Mammary epithelial cell (primary cell): ENCODE measurements at places on chromosomes 1 and 21.

GRCh38 chr1:201089596-201089995 is 22.6 kb downstream of the CACNA1S start:
- no peak for DNase-seq

DNA sequence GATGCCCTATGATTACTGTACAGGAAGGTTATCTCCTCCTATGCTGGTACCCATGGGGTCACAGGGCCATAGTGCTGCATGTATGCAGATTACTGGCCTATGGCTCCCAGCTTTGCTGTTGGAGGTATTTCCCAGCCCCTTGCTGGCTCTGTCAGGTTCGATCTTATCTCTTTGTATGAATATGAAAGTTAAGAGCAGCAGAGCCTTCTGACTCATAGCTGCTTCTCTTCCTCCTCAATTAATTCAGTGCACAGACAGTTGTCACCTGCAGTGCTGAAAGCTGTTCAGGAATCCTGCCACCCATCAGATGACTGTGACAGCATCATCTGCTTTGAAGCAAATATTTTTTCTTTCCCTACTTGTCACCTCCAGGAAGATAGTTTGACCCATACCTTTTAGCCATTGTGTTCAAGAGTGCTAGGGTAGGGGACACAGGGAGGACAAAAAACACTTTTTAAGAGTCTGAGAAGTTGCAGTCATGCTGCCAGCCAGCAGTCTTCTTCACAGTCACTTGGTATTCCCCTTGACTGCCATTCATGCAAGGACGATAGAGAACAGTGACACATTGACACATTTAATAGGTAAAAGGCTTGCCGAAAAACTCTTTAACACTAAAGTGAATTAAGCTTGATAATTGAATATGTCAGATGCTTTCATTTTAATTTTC is 73.1 kb downstream of the KIF1B start:
- no peak for DNase-seq

- no peak for DNase-seq
These were observed 51.7 kb downstream of the IVNS1ABP start for GRCh38 chr1:185265314-185265713.

DNA sequence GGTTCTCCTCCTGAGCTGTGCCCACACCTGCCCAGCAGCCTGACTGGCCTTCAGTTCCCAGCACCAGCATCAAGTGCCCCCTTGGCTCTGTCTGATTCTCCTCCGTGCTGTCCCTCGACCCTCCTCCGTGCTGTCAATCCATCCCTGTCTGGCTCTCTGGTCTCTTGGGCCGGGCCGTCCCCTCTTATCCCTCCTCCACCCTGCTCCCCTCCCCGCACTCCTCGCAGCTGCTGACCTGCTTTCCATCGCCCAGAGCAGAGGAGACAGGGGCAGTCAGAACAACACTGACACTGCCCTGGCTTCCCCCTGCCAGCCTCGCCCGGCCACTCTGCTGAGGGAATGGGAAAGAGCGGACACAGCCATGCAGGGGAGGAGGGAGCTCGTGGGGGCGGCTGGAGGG is 267.4 kb downstream of the CAMTA1 start:
- no peak for DNase-seq

DNA sequence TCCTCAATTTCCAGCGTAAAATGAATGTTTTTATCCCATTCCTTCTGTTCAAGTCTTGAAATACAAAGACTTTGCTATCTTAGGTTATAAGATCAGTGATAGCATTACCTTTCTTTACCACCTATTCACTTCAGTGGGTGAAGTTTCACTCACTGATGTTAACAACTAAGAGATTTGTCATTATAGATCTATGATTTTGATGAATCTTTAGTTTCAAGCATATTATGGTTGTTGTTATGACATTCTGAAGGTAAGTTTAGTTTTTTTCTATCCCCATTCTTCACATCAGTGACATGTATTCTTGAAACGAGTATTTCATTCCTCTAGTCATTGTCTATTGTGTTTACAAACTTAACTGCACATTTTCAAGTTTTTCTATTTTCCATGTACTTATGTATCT is 182.5 kb downstream of the ATP6V1G3 start:
- DNase-seq = no peak

GRCh38 chr1:93681101-93681988 is at the start of gene BCAR3:
Gene BCAR3 (minus strand): TSS chr1:93681837. CDS start chr1:93674930, 6,907 bp downstream.
- no peak for DNase-seq
